Stimulated activated naive B cell treated with anti-CD40 and anti-IgM and Interleukin-4, amounts not matched to agents 10 μg/mL and 1 μg/mL and 100 μg/mL, for 72 hours (primary cell): ENCODE measurements at places on chromosomes 12 and 14.

DNA sequence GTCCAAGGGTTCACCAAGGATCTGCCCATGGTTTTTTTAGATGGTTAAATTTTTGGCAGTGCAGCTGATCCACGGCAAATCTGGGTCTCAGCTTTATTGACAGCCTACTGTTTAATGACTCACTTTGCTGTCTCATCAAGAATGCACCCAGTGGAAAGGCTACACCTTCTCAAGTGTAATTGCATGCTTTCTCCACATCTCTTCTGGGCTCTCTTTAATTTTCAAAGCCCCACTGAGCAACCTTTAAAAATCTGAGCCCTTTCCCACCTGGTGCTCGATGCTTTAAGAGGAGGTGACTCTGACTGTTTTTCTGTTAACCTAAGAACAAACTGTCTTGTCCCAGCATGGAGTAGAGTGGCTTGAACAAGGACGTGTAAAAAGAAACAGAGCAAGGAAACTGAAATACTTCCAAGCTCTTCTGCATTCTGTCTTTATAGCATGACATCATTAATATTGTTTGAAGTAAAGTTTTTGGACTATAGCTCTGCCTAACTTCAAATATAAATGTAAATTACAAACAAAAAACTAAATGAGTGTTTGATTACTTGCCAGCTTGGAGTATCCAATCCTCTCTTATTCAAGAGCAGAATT, 214.2 kb upstream of the KRR1 start:
- no peak for DNase-seq

DNA sequence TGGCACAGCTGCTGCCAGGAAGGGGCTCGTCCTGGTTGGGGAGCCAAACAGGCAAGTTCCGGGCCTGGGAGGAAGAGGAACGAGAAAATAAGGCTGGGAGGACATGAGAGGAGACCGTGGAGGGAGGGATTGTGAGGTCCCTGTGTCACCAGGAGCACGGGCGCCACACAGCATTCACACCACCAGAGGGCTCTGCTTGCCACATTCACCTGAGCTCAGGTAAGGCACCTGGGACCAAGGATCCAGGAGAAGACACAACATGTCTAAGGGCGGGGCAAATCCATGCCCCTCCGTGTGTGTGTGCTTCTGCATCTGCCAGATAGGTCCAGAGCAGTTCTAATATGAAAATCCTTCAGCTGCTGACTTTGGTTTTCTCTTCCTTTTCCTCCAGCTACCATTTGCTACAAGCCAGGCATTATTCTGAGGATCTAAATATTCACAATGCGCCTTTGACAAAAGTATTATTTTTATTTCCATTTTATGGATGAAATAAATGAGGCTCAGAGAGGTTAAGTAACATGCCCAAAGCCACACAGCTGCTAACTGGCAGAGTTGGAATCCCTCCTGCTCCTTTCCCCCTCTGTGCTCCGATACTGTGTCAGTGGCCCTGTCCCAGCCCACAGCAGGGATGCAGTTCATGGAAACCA, 14.6 kb downstream of the RAPGEF3 start:
- no peak for DNase-seq

DNA sequence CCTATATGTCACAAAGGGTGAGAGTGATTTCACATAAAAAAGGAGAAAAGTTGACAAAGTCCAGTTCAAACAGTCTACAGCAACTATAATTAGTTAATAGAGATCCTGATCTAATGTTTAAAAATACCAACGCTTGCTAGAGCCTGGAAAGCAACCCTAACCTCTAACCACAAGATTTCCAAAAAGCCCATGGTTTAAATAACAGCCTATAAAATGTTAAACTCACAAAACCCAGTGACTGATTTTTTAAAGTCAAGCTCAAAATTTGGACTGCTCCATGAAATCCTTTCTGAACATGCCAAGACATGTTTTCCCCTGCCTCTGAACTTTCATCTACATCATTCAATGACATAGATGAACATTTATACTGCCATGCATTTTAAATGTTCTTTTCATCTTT, 81.6 kb downstream of the PLEKHG7 start:
- no peak for DNase-seq

DNA sequence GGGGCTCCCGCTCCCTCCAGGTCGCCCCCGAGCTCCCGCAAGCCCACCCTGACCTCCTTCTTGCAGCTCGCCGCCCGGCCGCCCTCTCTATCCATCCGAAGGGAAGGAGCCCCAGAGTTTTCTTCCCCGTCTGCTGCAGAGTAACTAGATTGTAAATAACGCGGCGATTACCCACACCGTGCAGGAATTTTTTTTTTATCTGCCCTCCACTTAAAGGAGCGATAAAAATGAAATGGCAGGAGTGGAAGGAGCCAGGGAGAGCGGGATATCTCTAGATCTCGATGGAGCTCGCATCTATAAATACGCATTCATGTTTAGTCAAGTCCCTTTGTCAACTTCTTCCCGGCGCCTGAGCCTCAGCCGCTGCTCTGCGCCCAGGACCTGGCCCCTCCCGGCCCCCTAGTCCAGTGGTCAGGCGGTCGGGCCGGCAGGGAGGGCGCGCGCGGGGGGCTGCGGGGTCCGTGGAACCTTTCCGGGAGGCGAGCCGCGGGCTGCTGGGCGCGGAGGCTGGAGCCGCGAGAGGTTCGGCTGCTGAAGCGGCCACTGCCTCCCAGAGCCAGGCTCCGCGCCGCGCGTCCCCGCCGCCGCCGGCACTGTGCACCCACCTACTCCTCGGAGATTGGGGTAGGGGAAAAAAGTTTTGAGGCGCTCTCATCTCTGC, 386.0 kb downstream of the BCAT1 start:
- no peak for DNase-seq

DNA sequence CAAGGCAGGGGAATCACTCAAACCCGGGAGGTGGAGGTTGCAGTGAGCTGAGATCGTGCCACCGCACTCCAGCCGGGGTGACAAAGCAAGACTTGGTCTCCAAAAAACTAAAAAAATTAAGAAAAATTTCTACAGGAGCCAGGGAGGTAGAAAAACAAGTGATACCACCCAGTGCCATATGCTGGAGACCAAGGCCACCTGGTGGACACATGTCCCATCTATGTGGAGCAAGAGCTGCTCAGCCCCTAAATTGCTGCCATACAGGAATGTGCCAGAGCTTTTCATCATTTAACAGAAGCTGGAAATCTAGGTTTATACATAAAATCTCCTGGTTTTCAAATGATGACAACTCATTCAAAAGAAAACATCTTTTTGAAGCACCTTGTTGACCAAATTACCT, 61.4 kb upstream of the ELK3 start:
- no peak for DNase-seq

- DNase-seq: no peak
Observed at GRCh38 chr14:31489691-31490090, 1.9 kb upstream of the GPR33 start.

GRCh38 chr14:77547512-77548180, 49.0 kb upstream of the ISM2 start:
- no peak for DNase-seq

DNA sequence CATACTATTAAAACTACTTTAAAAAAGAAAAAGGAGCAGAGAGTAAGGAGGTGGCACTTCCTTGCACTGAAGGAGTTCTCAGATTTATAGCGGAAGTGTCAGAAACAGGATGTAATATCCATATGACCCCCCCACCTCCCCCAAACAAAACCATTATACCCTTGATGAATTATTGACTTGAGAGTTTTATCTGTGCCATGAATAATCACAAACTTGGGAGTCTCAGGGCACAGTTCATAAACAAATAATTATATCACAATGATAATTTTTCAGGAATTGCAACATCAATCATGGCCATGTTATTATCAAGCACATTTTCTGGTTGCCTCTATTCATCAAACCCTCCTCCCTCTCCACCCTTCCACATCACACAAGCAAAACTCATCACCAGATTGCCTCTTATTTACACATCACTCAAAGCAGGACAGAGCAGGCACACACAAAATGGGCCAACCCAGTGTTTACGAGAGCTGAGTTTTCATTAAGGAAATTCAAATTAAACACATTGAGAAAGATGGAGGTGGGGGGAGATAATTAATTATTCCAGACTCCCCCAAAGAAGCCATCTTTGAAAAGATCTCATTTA, 141.4 kb downstream of the EGLN3 start:
- no peak for DNase-seq

GRCh38 chr14:81105378-81105777, 115.4 kb downstream of the GTF2A1 start:
- DNase-seq: no peak

DNA sequence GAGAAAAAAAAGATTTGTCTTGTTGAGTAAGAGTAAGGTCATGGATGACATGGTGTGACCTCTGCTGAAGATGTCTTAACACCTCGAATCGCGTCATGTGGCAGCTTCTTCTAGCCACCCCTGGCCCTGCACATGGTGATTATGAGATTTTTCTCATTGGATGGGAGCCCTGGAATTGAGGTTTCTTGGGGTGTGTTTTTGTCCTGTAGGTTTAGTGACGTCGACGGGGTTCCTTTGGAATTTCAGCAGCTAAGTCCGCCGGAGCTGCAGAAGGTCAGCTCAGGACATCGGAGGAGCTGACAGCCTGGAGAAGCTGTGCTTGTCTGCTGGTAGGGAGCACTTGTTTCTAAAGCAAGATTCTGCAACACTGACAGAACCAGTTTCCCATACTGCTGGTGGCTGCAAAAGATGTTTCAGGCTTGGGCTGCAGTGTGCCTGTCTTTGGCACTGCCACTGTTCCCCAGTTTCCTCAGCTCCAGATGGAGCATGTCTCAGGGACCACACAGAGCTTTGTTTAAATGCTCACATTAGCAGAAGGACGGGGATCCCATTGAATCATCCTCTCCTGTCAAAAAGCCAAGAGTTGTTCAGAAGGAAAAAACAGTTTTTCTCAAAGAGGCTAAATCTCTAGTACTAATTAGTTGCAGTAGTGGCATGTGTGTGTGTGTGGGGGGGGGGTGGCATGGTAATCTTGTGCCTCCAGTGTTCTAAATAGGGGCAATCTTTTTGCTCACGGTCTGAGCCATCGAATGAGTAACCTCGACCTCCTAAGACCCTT, 5.2 kb upstream of the FOS start:
- DNase-seq: no peak

DNA sequence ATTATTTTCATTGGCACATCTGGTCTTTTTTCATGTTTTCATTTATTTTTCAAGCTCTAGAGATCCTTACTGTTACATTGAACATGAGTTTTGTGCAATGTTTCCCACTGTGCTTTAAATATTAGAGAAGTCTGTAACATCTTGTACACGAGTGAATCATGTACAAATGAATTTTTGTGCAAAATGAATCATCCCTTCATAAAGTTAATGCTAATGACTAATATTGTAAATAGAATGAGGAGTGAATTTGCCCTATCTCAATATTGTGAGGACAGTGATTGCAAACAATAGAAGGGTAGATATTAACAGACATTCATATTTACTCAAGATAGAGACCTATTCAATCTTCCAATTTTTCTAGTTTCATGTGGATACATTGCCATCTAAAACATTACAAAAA, 463.3 kb upstream of the FOXG1 start:
- DNase-seq: no peak

DNA sequence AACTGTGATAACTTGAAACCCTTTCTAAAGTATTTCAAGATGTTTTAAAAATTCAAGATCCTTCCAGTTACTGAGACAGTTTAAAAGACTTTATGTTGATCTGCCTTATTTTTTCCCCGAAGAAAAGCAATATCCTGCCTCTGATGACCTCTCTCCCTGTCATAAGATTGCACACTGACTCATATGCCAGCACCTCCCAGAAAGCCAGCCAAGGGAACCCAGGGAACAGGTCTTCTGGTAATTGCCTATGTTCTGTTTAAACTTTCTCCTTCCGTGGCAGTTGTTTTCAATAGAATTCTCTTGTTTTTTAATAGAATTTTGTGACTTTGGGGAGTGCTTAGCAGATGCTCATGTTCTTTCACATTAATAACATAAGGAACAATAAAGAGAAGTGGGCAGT, 300.2 kb upstream of the PRKD1 start:
- no peak for DNase-seq

- no peak for DNase-seq
Observed at GRCh38 chr12:124148481-124149273, 146.2 kb upstream of the RFLNA start.

DNA sequence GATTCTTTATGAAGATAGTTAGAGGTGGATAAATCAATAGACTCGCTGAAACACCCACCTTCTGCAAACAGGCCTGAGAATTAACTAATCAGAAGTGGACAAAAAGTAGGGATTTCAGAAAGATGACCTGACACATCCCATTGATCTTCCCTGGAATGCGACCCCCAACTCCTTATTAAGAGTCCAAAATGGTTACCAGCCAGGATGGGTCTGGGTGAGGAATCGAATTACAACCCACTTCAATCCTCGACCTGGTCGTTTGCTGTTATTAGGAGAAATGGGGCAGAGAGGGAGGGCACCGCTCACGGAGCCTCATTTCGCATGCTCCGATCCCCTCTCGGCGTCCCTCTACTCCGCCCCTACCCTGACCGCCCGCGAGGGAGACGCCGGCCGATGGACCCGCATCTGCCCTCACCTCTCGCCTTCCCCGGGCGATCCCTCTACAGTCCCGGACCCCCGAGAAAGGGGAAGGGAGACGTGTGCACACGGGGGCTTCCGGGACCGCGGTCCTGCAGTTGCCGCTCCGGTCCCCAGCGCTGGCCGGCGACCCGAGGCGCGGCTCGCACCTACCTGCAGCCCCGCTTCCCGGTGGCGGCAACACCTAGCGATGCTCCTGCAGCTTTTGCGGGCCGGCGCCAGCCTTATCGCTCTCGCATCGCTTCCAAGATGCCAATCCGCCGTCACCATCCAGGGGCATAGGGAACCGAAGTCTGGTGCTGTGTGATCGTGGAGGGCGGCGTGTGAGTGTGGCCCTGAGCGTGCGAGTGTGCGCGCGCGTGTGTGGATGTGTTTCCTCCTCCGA, 69.3 kb upstream of the USP15 start:
- no peak for DNase-seq

GRCh38 chr14:103408491-103409155, 23.4 kb downstream of the MARK3 start:
- DNase-seq: no peak
